ENCODE measurements at places on chromosomes 1 and 21.

DNA sequence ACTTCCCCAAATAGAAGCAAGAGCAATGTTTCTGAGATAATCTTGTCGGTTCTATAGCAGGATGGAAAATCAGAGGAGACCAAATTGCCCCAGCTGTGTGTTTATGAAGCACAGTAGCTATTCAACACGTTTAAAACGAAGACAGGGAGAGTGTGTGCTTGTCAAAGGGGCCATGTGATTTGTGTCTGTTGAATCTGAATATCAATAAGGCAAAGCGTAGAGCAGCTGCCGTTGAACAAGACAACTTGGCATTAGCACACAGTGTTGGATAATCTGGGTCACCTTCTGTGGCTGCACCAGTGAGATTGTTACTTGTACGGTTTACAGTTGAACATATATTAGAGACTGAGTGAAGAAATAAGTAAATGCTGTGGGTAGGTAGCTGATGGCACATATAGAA lies 1.0 kb downstream of the CRB1 start:
- no peak for DNase-seq

- peak; percentile 74 for DNase-seq
These were observed 5.5 kb upstream of the PRKCZ start for GRCh38 chr1:2044510-2045319.

- no peak for DNase-seq
These were observed 211.7 kb downstream of the NFIA start for GRCh38 chr1:61293986-61294504.

DNA sequence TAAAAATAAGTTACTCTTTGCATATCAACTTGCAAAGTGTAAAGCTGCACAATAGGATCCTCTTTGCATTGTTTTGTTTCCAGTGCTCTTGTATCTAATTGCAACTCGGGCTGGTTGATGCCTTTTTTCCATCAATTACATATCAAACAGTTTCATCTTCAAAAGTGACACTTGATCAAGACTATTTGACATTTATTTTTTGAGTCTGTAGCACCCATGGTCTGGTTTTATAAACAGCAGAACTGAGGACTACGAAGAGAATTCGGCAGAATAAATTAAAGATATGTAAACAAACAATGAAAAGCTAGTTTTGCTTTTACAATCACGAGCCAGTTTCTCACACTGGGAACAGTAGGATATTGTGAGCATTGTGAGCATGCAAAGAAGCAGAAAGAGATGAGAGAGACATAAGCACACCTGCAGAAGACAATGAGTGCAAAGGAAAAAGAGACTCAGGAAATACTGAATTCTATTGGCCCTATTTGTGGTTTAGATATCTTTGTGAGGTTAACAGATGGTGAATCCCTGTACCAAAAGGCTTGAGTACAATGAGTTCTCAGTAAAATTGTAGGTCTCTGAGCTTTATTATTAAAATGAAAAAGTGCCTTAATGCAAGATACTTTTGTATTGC lies 45.4 kb downstream of the RPL5 start:
- no peak for DNase-seq

- DNase-seq = no peak
These were observed 97.7 kb upstream of the IRF2BP2 start for GRCh38 chr1:234707641-234708040.

DNA sequence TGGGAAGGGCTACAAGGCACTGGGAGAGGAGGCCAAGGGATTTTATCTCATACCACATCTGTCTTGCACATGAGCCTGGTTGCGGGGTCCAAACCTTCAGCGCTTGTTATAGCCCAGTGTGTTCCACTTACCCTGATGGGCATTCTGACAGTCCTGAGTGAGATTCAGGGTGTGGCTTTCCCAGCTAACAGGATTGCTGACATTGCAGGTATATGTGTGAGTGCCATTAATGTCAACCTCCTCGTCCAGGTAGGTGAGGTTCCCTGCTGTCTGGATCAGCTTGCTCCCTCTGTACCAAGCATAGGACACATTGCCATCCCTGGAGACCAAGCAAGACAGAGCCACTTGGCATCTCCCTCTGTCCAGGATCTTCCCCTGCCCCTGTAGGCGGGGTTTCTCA lies 21.6 kb downstream of the CD244 start:
- DNase-seq = no peak
